Astrocyte of the cerebellum (primary cell): ENCODE measurements at places on chromosomes 2 and 18.

GRCh38 chr2:201926067-201926466 is 107.6 kb upstream of the FZD7 start:
- DNase-seq, result no peak

GRCh38 chr2:138632066-138632620 is 130.6 kb downstream of the SPOPL start:
- no peak for DNase-seq

GRCh38 chr2:186515376-186515775 is 29.3 kb downstream of the ZC3H15 start:
- no peak for DNase-seq

GRCh38 chr2:231364961-231365810 is 30.3 kb upstream of the B3GNT7 start:
- DNase-seq, result peak; percentile 11

DNA sequence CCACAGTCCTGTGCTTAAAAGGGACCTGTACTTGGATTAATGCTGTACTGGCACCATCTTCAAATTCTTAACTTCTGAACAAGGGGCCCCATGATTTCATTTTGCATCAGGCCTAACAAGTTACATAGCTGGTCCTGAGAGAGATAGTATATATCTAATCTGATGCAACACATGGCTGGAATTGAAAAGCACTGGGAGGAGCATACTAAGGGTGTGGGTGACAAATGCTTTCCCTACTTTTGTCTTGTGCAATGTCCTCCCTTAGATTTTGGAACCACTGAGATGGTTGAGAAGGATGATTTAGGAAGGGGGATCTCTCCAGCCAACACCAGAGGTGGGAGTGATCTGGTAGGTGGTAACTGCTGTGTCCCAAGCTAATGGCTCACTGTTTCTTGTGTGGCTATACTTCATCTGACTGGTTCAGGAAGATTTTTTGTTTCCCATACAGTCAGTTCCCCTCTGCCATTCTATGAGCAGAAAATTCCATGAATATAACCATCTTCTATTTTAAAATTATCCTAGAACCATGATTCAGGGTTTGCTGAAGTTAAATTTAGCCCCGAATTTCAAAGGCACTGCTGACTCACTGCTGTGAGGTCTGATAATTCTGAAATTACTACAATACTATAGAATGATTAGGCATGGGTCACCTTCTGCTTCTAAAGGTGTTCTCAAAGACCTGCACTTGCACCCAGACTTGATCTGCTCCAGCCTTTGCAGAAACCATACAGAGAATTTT is 108.3 kb upstream of the NCKAP5 start:
- DNase-seq, result no peak

GRCh38 chr2:173881461-173881860 is 83.7 kb downstream of the SP3 start:
- DNase-seq, result no peak

- no peak for DNase-seq
Observed at GRCh38 chr2:28334527-28334894, 58.1 kb upstream of the FOSL2 start.

- DNase-seq, result peak; percentile 12
Observed at GRCh38 chr2:173749315-173749714, 215.9 kb downstream of the SP3 start.

GRCh38 chr2:159879051-159879604 is 81.1 kb upstream of the CD302 start:
- peak; percentile 26 for DNase-seq
